ELF-1 (cell line): ENCODE measurements at places on chromosomes 2 and 18.

DNA sequence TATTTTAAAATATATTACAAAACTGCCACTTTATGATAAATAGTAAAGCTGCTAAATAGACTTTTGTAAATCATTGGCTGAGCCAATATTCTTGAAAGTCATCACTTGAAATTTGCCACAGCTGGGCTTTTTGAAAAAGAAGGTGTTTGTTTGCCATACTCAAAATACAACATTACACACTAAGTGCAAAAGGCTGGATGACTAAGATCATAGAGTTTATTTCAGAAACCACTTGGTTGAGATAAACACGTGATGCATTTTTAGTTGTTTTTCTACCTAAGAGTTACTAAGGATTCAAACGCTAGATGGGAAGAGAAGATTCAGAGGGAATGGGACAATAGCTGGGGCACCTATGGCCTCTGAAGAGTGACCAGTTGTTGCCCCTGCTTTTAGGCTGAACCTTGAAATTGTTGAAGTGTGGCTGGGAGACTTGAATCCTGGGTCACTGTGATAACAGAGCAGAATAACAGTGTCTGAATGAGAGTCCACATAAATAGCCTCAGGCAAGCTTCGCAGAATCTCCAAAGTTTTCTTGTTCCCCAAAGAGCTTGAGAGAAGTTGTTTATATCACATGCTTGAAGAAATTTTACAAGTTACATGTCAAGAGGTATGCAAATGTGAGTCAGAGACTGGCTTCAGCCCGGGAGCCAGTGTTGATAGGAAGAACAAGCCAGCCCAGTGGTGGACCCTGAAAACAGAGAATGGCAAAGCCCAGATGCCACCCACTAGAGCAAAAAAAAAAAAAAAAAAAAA lies 409.8 kb downstream of the GPD2 start:
- peak; percentile 18 for DNase-seq

GRCh38 chr2:240857039-240858008 lies 11.3 kb upstream of the AGXT start:
- no peak for DNase-seq

DNA sequence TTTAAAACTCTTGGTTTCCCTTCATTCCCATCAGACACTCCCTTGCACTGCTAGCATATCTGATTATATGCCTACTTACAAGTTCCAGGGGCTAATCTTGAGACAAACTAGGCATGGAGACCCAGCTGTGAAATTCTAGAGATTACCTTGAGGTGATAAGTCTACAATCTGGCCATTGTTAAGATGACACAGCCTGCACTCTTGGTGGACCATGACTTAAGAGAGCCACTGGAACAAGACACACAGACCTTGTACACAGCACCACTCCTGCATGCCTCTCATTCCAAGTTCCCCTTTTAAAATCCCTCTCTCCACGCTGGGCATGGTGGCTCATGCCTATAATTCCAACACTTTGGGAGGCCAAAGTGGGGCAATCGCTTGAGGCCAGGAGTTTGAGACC lies 387.2 kb upstream of the DCC start:
- peak; percentile 20 for DNase-seq

DNA sequence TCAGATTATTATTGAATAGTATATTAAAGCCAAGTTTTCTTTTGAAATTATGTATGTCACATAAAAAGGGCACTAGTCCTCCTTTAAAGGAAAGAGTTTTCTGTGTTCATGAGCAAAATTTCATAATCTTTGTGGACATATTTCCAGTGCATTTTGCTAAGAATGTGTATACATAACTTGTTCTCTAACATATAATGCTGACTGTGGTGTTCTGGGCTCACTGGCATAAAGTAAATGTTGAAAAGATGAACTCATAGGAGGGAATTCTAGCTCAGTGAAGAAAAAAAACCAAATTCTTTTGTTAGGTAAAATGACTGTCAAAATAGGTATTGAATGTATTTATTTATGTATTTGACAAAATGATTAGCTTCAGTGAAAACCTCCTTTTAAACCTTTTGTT lies 6.2 kb downstream of the KCNJ13 start:
- DNase-seq = no peak

GRCh38 chr2:218043701-218044109 lies 25.3 kb upstream of the RUFY4 start:
- no peak for DNase-seq

DNA sequence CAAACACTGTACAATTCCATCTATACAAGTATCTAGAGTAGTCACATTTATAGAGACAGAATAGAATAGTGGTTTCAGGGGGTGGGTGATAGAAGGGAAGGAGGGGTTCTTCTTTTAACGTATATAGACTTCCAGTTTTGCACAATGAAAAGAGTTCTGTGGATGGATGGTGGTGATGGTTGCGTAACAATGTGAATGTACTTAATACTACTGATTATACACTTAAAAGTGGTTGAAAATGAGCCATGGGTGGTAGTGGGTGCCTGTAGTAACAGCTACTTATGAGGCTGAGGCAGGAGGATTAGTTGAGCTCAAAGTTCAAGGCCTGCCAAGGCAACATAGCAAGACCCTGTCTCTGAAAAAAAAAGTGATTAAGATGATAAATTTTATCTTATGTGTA lies 85.8 kb downstream of the SETBP1 start:
- no peak for DNase-seq

- DNase-seq = no peak
Observed at GRCh38 chr2:201406077-201406662, 45.1 kb downstream of the TRAK2 start.
